PC-9 (cell line): ENCODE measurements at places on chromosomes 3 and 15.
A peak's percentile ranks its signal among the peaks of the same experiment; 100 is the strongest.

- DNase-seq = no peak
Measured at GRCh38 chr3:107356706-107357105, 20.5 kb upstream of the CCDC54 start.

- DNase-seq = no peak
Measured at GRCh38 chr15:60751985-60752952, 273.3 kb upstream of the ICE2 start.

GRCh38 chr15:50051811-50052419 is 67.1 kb downstream of the ATP8B4 start:
- peak; percentile 75 for DNase-seq

GRCh38 chr15:45121706-45122417 is 7.7 kb downstream of the DUOXA2 start:
- DNase-seq = peak; percentile 40

- DNase-seq = no peak
Measured at GRCh38 chr3:64247991-64248646, 22.9 kb upstream of the PRICKLE2 start.

- peak; percentile 75 for DNase-seq
Measured at GRCh38 chr3:30611613-30612436, 5.4 kb downstream of the TGFBR2 start.

- DNase-seq = no peak
Measured at GRCh38 chr3:58484045-58484721, 7.7 kb upstream of the KCTD6 start.

DNA sequence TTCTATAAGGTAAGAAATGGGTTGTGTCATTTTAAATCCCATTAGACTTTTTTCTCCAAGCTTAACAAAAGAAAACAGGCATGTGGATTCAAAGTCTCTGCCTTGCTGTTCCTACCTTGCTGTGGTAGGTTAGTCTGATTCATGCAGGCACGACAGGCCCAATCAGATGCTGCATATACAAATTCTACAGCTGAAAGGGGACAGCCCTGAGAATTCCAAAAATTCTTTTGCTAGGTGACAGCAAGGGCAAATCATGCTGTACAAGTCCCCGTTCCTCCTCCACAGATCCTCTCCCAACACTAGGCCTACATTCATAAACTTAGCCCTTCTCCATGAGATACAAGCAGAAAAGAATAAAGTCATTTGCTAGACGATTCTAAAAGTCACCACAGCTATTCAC is 161.2 kb upstream of the THBS1 start:
- no peak for DNase-seq

GRCh38 chr15:79076661-79077060 is 13.9 kb downstream of the RASGRF1 start:
- DNase-seq = no peak

DNA sequence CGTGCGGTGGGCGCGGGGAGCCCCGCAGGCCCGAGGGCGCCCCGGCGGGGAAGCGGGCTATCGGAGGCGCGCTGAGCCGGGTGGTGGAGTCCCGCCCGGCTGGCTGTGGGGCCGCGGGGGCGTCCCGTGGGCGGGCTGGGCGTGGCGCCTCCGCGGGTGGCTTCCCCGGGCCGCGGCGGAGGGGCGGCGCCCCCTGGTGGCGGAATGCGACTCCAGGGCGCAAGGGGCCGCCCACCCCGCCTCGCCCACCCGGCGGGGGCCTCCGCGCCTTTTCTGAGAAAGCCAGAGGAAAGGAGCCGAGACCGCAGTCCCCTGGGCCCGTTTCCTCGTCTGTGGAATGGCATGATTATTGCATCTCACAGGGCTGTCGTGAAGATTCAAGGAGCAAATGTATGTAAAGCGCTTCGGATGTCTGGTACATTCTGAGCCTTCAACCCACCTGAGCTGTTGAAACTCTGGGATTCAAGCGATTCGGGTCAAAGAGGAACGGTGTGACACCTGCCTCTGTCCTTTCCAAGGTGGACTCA is 31.9 kb upstream of the RAB6B start:
- no peak for DNase-seq

- no peak for DNase-seq
Measured at GRCh38 chr15:91517491-91518200, 335.9 kb upstream of the SLCO3A1 start.

DNA sequence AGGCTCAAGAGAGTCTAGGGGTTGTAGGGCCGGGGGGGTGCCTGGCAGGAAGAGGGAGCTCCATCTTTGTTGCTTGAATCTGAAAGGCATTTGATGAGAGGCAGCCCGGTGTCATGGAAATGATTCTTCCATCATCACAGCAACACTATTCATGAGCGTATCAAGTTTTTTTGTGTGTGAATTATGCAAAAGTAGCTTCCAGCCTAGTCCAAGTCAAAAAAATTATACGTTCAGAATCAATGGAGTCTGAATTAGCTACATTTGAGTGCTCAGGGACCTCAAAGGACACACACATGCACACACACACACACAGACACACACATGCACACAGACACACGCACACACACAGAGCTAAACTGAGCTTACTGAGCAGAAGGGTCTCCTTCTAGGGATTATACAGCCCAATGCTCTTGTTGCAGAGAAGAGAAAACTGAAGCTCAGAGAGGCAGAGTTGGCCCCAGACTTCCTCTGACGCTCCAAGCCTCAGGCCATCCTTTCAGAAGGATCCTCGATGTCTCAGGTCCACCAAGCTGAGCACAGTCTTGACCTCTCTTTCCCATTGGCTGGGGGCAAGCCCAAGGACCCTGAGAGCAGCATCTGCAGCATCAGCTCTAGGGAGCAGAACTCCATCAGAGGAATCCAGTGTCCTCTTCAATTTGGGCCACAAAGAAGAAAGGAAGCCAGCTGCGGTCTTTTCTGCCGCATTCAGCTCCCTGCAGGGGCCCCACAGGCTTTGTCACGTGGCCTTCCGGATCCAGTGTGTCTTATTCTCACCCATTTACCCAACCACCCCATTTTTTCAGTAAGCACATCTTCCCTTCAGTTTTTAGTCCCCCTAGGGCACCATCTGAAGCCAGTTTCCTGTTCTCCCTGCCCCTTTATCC is 228.0 kb downstream of the UACA start:
- no peak for DNase-seq

GRCh38 chr15:79440355-79440908 is 8.3 kb downstream of the MINAR1 start:
- no peak for DNase-seq

- DNase-seq = no peak
Measured at GRCh38 chr15:89810837-89811236, 3.8 kb downstream of the ANPEP start.

DNA sequence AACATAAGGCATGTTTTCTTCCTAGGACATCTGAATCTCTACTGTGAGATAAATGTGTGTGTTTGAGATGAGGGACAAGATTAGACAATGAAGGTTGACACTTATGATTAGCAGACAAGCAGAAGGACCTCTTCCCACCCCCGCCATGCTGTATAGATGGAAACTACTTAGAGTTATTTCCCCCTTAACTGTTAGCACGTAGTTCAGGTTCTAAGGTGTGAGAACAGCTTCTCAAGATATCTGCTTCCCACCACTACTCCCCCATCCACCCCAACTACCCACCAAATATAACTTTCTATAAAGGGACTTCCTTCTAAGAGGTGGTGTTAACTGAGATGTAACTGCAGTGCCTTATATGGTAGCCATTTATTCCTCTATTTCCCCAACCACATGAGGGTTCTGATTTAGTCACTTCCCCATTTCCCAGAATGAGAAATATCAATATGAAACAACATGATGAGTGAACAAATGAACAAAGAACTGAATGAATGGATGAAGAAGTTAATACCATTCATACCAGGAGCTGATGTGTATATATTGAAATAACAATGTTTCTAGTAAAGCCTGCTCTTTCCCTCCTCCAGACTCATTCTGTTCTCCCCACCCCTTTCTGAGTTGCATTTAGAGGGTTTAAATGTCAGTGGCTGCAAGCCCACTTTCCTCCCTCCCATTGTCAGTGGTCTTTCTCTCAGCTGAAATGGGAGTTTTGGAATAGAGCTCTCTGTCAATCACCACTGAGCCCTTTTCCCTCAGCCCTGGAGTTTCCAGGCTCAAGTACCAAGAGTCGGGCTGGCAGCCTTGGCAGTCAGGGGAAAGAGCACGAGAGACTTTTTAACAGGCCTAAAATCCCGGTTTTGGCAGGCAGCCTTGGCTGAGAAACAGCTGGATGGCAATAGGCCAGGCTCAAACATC is 7.7 kb upstream of the RFTN1 start:
- no peak for DNase-seq

DNA sequence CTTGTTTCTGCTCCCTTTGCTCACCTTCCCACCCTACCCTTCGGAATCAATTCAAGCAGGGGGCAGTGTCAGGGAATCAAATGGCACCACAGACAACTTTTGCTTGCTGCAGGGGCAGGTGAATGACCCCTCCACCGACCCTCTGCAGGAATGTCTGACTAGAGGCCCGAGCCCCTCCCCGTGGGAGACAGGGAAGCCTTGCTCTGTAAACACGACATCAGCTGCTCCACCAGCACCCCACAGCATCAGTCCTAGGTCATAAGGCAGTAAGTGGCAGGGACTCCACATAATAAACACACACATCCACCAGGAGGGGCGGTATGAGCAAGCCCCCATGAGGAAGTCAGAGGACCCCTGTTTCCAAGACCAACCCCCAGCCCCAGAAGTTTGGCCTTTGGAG is 2.0 kb upstream of the SLC26A6 start:
- no peak for DNase-seq

- DNase-seq = no peak
Measured at GRCh38 chr3:13144163-13145023, 71.2 kb upstream of the IQSEC1 start.

DNA sequence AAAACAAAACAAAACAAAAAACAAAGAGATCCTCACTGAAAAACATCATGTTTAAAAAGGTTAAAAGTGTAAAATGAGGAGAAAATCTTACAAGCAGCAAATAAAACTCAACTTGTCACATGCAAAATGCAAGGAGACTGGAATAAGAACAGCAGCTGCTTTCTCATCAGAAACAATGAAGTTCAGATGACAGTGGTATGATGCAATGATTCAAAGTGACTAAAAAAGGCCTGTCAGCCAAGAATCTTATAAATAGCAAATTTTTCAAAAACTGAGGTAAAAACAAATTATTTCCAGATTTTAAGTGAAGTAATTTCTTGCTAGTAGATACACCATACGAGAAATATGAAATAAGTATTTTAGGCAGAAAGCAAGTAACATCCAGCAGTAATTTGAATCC is 68.6 kb upstream of the EPHA3 start:
- no peak for DNase-seq

DNA sequence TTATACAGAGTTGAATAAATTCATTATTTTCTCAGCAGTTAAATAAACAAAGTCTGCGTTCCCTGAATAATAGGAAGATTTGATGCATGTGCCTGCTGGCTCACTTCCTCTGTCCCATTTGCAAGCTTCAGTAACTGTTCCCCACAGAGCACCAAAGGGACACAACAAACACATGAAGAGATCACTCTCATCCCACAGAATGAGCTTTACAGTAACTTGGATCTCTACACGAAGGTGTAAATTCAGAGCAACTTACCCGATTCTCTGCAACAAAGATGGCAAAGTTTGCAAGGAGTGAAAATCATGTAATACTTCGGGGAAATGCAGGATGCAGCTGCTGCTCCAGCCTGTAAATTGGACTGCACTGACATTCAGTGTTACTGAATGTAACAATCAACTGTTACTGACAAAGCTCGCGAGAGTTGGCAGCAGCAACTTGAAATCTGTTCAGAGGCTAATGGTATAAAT is at the start of gene BCHE:
Gene BCHE, minus strand, starts transcription at position 366 of the 468 bp plus-strand sequence. CDS start 6,390 bp downstream, outside the sequence.
- DNase-seq = no peak

DNA sequence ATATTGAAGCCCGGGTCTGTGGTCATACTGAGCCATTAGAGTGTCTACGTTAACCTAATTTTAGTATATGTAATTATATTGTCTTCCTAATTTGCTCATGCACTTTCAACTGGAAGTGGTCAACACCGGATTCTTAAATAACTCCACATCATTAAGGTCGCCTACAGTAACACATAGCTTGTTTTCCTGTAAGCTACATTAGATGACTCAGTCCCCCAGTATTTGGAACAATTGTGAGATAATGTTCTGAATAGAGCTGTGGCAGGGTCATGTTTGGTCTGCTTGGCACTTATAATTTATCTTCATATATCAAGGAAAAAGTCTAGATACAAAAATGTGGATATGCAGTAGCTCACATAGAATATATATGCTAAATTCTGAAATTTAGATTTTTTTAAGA is 486.2 kb downstream of the IGSF11 start:
- no peak for DNase-seq

GRCh38 chr15:65286069-65286703 is 497 bp downstream of the PARP16 start:
- DNase-seq = no peak

- DNase-seq = no peak
Measured at GRCh38 chr15:29792426-29793159, 29.7 kb downstream of the TJP1 start.

DNA sequence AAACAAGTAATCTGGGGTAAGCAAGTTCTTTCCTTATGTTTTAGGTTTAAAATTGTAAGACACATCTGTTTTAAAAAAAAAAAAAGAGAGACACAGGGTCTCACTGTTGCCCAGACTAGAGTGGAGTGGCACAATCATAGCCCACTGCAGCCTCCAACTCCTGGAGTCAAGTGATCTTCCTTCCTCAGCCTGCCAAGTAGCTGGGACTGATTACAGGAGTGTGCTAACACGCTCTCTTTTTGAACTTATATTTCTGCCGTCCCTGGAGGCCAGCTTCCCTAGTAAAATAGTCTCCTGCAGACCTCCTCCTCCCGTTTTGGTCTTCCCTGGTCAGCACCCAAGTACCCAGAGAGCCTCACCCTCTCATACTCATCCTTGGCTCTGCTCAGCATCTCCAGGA is 35.5 kb downstream of the DCP1A start:
- no peak for DNase-seq

GRCh38 chr15:69496001-69496400 is 43.4 kb downstream of the RPLP1 start:
- no peak for DNase-seq

DNA sequence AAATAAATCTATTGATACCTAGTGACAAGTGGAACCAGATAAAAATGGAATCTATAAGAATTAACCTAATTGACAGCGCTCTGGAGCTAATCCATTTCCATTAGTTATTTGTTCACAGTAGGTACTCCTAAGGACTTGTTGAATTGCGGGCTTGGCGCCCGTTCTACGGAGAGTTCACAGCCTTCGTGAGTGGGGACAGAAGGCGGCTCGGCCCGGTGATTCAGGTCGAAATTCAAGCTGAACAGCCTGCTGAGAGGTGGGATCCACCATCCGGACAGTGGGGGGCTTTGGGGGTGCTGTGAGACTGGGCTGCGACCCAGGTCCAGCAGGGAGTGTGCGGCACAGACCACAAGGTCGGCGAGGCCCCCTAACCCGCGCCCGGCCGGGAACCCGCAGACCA is 779 bp upstream of the CTNNB1 start:
- no peak for DNase-seq

DNA sequence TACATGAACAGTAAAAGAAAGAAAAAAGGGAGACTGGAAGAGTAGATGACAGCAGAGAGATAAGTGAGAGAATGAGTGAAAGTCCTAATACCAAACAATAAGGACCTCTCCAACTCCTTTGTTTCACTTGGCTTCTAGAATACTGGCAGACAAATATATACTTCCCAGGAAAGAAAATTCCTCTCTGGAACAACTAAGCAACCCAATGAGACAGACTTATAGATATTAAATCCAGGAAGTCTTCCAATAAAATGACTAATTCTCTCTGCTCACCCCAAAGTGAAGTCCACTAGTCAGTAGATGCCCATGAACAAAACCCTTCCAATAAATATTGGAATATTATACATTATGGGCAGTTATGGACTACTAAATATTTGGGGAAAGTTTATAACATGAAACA is 114.2 kb downstream of the NEDD4 start:
- DNase-seq = no peak
